ENCODE measurements at places on chromosomes 13 and 19.

DNA sequence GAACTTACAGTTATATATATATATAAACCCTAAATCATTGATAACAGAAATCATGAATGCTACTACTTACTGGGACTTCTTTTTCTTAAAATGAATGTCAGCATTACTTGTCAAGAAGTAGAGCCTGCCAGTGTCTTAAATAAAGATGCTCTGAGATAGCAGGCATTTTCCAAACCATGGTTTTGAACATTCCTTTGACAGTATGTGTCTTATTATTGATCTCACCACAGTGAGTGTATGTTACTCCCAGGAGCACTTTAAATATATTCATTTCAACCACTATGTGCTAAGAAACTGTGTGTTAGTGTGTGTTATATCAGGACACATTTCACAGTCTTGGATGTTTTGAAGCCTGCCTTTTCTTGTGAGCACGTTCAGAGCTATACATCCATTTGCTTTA is 28.2 kb downstream of the TNFRSF19 start:
- DNase-seq: no peak

DNA sequence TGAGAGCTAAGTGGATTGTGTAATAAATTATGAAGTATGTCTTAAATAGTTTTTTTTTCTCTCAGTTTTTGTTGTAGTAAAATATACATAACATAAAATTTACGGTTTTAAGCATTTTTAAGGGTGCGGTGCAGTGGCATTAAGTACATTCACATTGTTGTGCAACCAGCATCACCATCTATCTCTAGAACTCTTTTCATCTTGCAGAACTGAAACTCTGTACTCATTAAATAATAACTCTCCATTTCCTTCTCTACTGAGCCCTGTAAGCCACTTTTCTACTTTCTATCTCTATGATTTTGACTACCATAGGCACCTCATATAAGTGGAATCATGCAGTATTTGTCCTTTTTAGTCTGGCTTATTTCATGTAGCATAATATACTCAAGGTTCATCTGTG is 87.1 kb downstream of the GJA3 start:
- no peak for DNase-seq

- DNase-seq: no peak
Measured at GRCh38 chr19:2253106-2254063, 2.8 kb downstream of the JSRP1 start.

- no peak for DNase-seq
Measured at GRCh38 chr13:67439365-67439764, 209.2 kb upstream of the PCDH9 start.

- no peak for DNase-seq
Measured at GRCh38 chr13:109214393-109214792, 572.0 kb downstream of the IRS2 start.

GRCh38 chr19:52691215-52691610 is 43.6 kb downstream of the ZNF611 start:
- DNase-seq: no peak

DNA sequence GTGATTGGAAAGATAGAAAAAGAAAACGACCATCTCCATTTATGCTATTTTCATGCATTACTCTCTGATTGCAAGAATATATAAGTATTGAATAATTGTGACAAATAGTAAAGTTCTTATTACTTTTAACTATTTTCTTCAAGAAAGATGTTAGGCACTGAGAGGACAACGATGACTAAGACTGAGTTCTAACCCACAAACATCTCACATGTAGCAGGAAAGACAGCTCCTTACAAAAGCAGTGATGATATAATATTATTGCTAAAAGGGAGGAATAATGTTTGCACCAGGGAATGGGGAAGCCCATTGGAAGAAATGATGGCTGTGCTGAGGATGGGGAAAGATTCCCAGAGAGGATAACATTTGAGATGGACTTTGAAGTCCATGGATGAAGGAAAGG is 22.6 kb downstream of the RXFP2 start:
- no peak for DNase-seq

DNA sequence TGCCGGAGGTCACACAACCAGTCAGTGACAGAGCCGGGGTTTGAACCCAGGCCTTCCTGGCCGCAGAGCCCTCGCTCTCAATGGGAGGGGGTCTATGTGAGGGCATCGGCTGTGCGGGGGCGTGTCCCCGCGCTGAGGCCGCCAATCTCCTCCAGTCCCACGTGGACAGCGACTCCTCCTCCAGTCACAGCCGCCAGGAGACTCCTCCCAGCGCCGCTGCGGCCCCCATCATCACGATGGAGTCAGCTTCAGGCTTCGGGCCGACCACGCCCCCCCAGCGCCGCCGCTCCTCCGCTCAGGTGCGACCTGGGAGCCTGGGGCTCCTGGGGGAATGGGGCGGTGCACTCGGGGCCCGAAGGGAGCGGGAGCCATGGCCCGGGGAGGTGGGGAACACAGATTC is 6.0 kb downstream of the SPRED3 start:
- no peak for DNase-seq

GRCh38 chr13:46085737-46086136 is 19.1 kb downstream of the CPB2 start:
- DNase-seq: no peak

- no peak for DNase-seq
Measured at GRCh38 chr19:53960886-53961285, 1.9 kb upstream of the CACNG8 start.

- no peak for DNase-seq
Measured at GRCh38 chr19:54478677-54479266, 5.7 kb upstream of the CDC42EP5 start.

All from hippocampal formation (tissue), 2 donors.